KG1 (cell line): ENCODE measurements at places on chromosomes 7 and 10.
A peak's percentile ranks its signal among the peaks of the same experiment; 100 is the strongest.

DNA sequence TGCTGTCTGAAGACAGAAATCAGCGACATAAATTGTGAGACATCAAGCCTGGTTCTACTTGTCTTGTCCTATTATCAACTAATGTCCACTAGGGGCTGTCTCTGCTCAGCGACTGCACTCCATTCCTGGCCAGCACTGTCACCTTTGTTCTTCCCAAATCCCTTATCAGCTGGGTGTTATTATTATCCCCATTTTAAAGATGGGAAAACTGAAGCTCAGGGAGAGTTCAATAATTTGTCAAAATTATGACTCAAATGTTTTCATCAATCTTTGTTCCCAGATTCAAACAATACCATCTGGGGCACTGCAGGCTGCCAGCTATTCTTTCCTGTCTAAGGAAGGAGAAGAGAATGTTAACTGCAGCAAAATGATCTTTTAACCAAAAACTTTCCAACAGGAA, 431.6 kb upstream of the NFE2L3 start:
- DNase-seq = no peak

- DNase-seq = no peak
These were observed 52.1 kb upstream of the ZNF438 start for GRCh38 chr10:31083765-31084184.

- DNase-seq = no peak
These were observed 59.0 kb upstream of the HABP2 start for GRCh38 chr10:113493882-113494301.

GRCh38 chr10:22503315-22504088, 158.2 kb downstream of the SPAG6 start:
- no peak for DNase-seq

DNA sequence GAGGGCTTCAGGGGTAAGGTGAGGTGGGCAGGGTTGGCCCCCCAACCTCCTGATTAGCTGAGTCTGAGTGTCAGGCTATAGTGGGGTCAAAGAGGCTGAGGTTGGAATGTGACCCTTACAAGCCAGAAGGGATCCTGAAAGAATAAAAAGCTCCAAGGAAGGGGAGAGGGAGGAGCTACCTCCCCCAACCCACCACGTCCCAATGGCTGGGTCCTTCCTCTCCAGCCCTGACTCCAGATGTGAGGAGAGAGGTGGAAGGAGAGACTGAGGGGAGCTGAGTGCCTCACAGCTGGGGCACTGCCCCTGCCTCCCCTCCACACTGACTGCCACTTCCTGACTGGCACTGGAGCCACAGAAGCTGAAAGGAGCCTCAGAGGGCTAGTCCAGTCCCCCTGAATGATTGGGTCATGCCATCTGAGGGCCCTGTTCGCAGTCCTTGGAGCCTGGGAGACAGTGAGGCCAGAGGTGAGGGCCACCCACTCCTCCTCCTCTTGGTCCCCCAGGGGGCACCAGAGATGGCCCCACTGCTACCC, 20.6 kb downstream of the IMPDH1 start:
- no peak for DNase-seq

DNA sequence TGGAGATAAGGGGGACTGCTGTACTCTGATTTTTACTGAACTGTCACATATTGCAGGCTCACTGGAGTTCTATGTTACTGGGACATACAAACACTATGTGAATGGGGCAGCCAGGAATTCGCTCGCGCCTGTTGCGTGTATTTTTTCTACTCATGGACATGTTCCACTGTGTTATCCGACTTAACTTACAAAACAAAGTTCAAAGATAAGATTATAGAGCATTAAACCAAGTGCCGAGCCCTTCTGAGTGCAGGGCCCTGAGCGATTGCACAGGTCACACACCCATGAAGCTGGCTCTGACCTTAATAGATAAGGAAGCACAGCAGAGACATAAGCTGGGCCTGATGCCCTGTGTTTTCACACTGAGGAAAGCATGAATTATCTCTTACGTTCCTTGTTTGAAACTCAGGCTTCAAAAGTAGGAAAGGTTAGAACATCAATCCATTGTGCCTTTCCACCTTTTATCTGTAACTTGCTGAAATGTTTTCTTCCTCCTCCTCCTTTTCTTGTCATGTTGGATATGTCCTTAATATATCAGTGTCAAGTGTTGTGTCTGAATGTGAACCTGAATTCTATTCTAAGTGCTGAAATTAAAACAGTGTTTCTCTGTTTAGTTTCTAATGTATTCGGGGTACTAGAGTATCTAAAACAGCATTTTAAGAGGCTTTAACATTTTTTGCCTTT, 273.8 kb downstream of the AUTS2 start:
- DNase-seq = no peak

DNA sequence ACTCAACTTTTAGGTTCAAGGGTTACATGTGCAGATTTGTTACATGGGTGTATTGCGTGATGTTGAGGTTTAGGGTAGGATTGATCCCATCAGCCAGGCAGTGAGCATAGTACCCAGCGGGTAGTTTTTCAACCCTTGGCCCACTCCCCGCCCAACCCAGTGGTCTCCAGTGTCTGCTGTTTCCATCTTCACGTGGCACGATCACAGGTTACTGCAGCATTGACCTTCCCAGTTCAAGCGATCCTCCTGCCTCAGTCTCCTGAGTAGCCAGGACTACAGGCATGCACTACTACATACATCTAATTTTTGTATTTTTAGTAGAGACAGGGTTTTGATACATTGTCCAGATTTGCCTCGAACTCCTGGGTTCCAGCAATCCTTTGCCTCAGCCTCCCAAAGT, 905.7 kb upstream of the ZNF722 start:
- DNase-seq = no peak

GRCh38 chr10:80077869-80078447, 507 bp upstream of the TMEM254 start:
- no peak for DNase-seq

DNA sequence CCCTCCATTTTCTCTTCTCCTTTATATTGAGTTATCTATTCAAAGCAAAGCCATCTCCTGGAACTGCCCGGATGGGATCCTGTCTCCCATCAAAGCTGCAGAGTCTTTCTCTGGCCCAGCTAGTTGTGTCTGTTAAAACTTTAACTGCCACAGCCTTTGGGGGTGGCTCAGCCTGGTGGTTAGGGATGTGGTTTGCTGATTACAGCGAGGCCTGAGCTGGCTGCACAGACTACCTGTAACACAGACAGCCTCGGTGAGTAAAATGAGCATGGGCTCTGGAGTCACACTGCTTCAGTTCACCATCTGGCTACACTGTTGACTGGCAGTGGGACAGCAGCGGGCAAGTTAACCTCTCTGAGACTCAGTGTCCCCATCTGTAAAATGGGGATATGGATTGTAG, 18.4 kb upstream of the HABP2 start:
- no peak for DNase-seq

- no peak for DNase-seq
These were observed 54.4 kb downstream of the STK17A start for GRCh38 chr7:43637114-43637806.

- no peak for DNase-seq
These were observed 38.2 kb upstream of the C10orf71 start for GRCh38 chr10:49260644-49261296.

- DNase-seq = no peak
These were observed 12.5 kb upstream of the MNX1 start for GRCh38 chr7:157022681-157023588.

DNA sequence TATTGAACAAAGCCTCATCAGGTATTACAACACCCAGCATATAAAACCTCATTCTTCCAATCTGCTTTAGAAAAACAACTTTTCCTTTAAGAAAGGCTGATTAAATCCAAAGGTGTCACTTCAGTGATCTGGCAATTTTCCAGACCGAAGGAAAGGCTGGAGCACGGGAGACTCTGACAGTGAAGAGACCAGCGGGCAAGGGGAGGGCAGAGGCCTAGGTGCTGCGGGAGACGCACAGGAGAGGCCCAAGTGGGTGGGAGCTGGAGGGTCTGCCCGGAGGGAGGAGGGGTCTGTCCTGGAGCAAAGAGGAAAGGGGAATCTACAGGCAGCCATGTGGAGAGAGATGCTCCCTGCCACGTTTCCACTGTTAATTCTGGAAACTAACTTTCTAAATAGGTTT, 24.3 kb upstream of the PPP2R2D start:
- DNase-seq = no peak

DNA sequence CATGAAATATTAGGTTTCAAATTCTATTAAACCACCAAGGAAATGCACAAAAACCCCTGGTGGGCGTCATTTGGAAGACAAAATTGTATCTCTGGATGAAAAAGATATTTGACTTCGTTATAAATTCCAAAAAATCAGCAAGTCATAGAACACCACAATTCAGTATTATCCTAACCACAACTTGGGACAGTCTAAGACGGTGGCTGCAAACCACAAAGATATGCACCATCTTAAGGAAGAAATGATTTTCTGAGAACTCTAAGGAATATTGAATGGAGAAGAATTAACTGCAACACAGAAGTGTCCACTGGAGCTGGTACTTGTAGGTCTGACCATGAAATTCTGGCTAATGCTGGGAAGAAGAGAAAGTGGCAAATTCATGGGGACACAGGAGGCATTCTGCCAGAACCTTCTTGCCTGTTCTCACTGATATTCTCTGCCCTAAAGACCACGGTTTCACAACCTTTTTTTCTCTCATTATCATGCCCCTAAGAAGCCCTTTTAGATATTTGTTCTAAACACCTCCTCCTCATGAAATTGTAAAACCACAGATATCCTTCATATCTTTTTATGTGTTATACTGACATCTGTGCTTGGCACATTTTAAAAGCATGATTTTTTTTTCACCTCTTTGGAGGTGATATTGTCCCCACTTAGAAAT, 92.9 kb downstream of the SFMBT2 start:
- no peak for DNase-seq

GRCh38 chr10:50349554-50349953, 98.2 kb upstream of the ASAH2 start:
- no peak for DNase-seq

- DNase-seq = peak; percentile 41
These were observed 102.4 kb downstream of the SEMA3A start for GRCh38 chr7:84092207-84092606.

GRCh38 chr10:97188261-97188711, 2.5 kb upstream of the SLIT1 start:
- no peak for DNase-seq

GRCh38 chr10:97867220-97867800, 17.7 kb downstream of the GOLGA7B start:
- DNase-seq = no peak

GRCh38 chr10:4498711-4499251, 327.2 kb upstream of the AKR1E2 start:
- DNase-seq = no peak

DNA sequence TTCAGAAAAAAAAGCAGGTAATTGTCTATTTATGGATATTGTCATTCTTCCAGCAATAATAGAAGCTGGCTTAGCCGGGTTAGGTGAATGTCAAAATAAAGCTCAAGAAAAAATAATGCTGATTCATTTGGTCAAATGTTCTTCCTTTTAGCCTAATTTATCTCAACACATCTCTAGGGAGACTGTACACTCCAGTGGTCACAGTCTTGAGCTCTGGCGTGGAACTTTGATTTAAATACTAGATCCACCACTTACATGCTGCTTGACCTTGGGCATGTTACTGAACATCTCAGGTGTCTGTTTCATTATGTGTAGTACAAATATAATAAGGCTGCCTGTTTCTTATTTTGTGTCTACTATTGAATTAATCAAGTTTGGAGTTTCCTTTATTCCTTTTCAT, 22.0 kb downstream of the PRTFDC1 start:
- DNase-seq = no peak

DNA sequence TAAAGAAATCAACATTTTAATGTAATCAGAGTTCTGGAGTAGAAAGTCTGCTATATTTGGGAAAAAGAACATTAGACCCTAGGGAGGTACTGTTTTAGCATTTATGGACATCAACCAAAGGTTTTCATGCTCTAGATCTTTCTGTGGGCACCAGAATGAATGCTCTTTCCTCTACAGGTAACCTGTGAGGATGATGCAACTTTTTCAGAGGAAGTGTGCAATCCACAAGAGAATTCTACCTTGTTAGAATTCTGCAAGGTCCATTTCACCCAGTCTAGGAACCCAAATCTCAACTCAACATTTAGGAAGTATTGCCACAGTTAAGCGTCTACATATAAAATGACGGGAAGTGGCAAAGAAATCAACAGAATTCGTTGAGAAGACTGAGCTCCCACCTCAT, 139.9 kb upstream of the FAM171A1 start:
- DNase-seq = no peak

- DNase-seq = peak; percentile 75
These were observed 98.8 kb upstream of the ZNF722 start for GRCh38 chr7:63899691-63900393.

DNA sequence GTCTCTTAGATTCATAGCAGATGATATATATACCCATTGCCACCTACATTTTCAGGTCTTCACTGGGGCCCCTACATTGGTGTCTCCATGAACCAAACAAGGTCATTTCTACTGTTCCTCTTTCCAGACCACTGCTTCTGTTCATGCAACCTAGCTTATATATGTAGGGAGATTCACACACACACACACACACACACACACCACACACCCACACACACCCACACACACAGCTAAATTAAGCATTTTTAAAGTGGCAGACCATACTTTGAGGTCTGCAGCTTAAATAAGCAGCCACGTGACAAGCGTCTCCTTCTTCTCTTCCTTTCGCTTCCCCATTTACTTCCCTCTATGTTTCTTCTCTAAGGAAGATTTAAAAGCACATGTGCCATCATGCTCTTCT, 70.0 kb upstream of the CC2D2B start:
- DNase-seq = no peak

DNA sequence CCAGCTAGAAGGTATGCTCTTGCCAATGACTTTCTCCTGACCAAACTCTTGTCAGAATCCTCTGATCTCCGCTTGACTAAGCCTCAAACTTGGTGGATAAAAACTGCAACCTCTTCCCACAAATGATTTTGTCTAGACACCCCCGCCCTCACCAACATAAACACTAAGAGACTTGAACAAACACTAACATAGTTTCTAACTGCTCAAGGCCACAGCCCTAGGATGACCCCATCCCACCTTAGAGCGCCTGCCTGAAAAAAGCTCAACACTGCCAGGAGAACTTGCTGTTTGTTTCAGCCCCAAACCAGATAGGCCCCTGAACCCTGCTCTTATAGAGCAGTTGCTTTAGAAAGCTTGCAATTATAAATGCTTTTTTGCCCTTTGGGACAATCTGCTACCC, 71.8 kb downstream of the LRRN3 start:
- DNase-seq = no peak

DNA sequence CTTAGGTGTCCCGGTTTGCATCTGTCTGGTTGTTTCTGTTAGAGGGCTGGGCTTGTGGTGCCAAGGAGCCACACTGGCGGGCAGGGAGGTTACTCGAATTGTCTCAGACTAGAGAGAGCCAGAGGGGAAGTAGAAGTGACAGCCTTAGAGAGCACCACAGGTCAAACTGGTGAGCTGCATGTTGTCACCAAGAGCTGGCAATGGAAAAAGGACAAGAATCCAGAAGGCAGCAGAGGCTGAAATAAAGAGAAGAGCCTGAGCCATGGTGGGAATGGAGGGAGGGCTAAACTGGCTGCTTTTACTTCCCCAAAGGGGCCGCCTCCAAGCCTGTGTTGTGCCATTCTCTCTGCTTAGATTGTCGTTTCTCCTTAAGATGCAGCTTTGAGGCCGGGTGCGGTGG, 31.1 kb upstream of the RHBDD2 start:
- no peak for DNase-seq
